Mammary epithelial cell (primary cell): ENCODE measurements at places on chromosomes 11 and 22. TPM values are rescaled to one million over a fixed set of nuclear protein-coding genes. Genes with fewer than 3 reads are reported as not detected.

DNA sequence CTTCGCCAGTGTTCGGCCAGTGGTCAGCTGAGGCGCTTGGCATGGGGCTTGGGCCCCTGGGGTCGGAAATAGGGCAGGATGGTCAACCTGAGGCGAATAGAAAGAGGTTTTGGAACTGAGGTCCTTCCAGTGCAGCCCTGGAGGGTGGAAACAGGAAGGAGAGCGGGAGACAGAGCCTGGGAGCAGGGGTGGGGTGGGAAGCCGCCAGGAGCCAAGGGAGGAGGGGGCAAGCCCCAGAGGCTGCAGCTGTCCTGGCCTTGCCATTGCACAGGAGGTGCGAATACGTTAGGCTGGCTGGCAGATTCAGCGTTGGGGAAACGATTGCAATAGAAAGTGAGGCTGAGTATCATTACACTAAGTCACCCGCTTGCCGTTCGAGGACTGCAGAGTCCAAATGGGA is 13.9 kb upstream of the KCTD17 start:
- no peak for DNase-seq

- DNase-seq, result no peak
These were observed 40.8 kb upstream of the ACCSL start for GRCh38 chr11:44006917-44007361.

DNA sequence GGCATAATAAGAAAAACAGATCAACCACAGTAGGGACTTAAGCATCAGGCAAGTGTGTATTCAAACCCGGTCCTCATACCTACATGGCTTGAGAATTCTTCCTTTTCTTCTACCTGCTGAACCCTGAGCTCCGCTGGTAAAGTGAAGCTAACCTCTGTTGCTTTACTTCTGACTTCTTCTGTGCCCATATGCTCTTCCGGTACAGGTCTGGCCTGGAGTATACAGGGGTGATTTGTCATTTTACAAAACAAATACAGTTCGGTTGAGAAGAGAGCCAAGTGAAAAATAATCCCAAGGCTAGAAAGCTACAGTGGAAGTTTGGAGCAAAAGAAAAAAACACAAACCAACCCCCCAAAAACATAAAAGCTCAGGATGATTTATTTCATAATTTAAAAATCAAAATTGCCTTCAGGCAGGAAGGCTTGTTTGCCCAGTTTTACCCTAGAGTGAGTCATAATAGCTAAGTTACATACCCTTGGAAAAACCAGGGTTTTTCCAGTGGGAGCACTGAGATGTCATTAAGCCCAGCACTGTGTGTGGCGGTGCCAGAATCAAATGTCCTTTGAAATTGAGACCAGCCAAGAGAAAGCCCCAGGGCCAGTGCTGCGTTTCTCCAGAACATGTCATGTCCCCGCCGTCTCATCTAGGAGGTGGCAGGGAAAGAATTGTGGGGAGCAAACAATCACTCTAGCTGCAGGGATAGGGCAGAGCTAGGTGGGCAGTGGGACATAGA is 305.5 kb upstream of the ISX start:
- DNase-seq, result peak; percentile 80

Gene JHY
- total RNA-seq, result 7.7 TPM

Gene OR2AG1
- not detected in 2 replicates for total RNA-seq
